ENCODE measurements at places on chromosomes 4 and X. TPM values are rescaled to one million over a fixed set of nuclear protein-coding genes. Genes with fewer than 3 reads are reported as not detected.

The USP51 gene
- 9.0 TPM for total RNA-seq

The GRSF1 gene
- 23.3 TPM for total RNA-seq

The IL9R gene
- total RNA-seq: not detected

The GPR78 gene
- not detected for total RNA-seq

The TMEM192 gene
- total RNA-seq: 15.4 TPM

The ABLIM2 gene
- 30.8 TPM for total RNA-seq

The CLDN2 gene
- total RNA-seq: 0.43 TPM

The MAN2B2 gene
- 47.8 TPM for total RNA-seq

The CFAP97 gene
- total RNA-seq: 27.7 TPM

The LANCL3 gene
- 1.7 TPM for total RNA-seq

DNA sequence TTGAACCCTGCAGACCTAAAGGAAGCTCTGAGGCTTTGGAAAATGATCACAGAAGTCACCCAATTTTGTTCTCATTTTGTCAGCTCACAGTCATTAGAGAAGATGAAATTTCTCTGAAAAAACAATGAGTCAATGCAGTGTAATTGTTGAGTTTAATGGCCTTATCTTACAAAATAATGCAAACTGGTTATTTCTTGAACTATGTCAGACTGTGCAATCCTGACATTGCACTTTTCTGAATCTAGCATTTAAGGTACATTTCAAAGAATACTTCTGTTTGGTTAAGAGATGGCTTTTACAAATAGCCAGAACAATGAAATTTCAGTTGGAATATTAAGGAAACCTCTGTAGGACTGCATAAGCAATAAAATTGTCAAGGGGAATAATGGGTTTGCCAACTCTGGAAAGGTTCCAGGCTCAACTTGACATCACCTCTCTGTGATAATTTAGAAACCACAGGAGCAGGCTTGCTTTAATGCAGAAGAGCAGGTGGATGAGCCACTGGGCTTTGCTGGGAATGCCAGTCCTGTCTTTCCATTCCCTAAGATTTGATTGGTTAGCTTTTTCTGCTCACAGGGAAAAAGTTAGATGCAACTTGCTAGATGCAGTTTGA, 222.8 kb downstream of the FRMPD4 start:
- DNase-seq: no peak
- no peaks in the 10 kb centered on the region for H3K36me3 ChIP-seq

- peak; percentile 12 for DNase-seq
- no peak overlapping the region for H3K4me3 ChIP-seq
- no peaks in the 10 kb centered on the region for H3K4me1 ChIP-seq
- H3K36me3 ChIP-seq: no peaks in the 10 kb centered on the region
- no peak overlapping the region for H3K27ac ChIP-seq
These were observed 20.2 kb downstream of the CLNK start for GRCh38 chr4:10664408-10664807.

GRCh38 chr4:151199319-151200190, 77.4 kb upstream of the PRSS48 start:
- no peaks in the 10 kb centered on the region for H3K36me3 ChIP-seq
- no peak for DNase-seq
- H3K4me3 ChIP-seq: no peak overlapping the region
- H3K27me3 ChIP-seq: no peaks in the 10 kb centered on the region
- H3K27ac ChIP-seq: no peak overlapping the region
- H3K4me1 ChIP-seq: no peaks in the 10 kb centered on the region

- no peak for DNase-seq
- H3K4me3 ChIP-seq: no peak overlapping the region
- H3K36me3 ChIP-seq: no peaks in the 10 kb centered on the region
- no peak overlapping the region for H3K27ac ChIP-seq
- H3K4me1 ChIP-seq: no peaks in the 10 kb centered on the region
- H3K27me3 ChIP-seq: no peaks in the 10 kb centered on the region
These were observed 67.6 kb upstream of the SLC7A3 start for GRCh38 chrX:70998411-70999027.

DNA sequence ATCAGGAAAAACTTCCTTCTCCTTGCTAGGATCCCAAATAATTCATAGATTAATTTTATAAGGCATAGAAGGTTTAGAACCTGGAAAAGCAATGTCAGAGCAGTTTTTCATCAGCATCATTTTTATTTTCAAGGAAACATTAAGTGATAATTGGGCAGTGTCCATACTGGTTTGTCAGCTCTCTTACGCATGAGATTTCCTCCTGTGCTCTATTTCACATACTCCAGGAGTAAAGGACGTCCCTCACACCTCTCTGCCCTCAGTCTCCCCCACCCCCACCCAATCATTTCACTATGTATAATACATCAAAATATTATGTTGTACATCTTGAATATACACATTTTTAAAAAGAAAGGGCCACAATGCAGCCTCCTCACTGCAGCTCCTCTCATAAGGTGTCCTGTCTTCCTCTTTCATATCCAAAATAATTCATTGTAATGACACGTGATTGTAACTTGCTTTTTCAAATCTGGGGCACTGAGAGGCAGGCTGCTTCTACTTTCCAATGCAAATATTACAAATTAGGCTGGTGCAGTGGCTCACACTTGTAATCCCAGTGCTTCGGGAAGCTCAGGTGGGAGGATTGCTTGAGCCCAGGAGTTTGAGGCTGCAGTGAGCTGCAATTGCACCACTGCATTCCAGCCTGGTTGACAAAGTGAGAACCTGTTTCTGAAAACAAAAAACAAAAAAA, 34.4 kb downstream of the ARHGEF38 start:
- H3K4me1 ChIP-seq: no peaks in the 10 kb centered on the region
- no peaks in the 10 kb centered on the region for H3K27me3 ChIP-seq
- H3K27ac ChIP-seq: no peak overlapping the region
- no peak for DNase-seq

GRCh38 chr4:13694256-13694655, 66.7 kb upstream of the BOD1L1 start:
- H3K27me3 ChIP-seq: no peaks in the 10 kb centered on the region
- no peak overlapping the region for H3K4me3 ChIP-seq
- H3K4me1 ChIP-seq: no peaks in the 10 kb centered on the region
- H3K36me3 ChIP-seq: no peaks in the 10 kb centered on the region
- no peak for DNase-seq
- H3K27ac ChIP-seq: no peak overlapping the region

GRCh38 chr4:48960988-48961635, 25.0 kb upstream of the CWH43 start:
- H3K36me3 ChIP-seq: no peaks in the 10 kb centered on the region
- H3K4me1 ChIP-seq: no peaks in the 10 kb centered on the region
- no peaks in the 10 kb centered on the region for H3K27me3 ChIP-seq
- H3K4me3 ChIP-seq: no peak overlapping the region
- no peak overlapping the region for H3K27ac ChIP-seq
- DNase-seq: no peak

- no peaks in the 10 kb centered on the region for H3K4me1 ChIP-seq
- no peak overlapping the region for H3K27ac ChIP-seq
- H3K27me3 ChIP-seq: no peaks in the 10 kb centered on the region
- H3K4me3 ChIP-seq: no peak overlapping the region
These were observed 215.6 kb downstream of the GRIA3 start for GRCh38 chrX:123399709-123400108.

GRCh38 chr4:17489123-17489522, 22.8 kb downstream of the QDPR start:
- H3K27ac ChIP-seq: no peak overlapping the region
- H3K27me3 ChIP-seq: no peaks in the 10 kb centered on the region
- no peaks in the 10 kb centered on the region for H3K4me1 ChIP-seq
- H3K36me3 ChIP-seq: peaks cover 66% of the 10 kb centered on the region

- no peak for DNase-seq
- no peaks in the 10 kb centered on the region for H3K27me3 ChIP-seq
- no peak overlapping the region for H3K27ac ChIP-seq
- H3K4me1 ChIP-seq: no peaks in the 10 kb centered on the region
These were observed 143.5 kb upstream of the GK2 start for GRCh38 chr4:79551555-79551954.

DNA sequence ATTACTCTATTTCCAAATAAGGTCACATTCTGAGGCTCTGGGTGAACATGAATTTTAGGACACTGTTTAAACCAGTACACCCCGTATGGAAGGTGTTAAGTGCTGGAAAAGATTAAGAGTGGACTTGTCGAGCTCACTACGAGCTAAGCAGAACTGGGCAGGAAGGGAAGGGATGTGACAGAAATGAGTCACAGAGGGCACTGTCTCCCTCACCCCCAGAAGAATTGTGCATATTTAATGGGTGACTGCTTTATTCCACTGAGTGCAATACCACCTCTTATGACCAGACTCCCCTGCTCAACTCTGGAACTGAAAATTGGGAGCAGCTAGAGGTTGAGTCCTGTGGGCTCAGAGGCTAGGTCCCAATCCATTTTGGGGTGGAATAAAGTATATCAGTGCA, 187.4 kb upstream of the RPS6KA3 start:
- DNase-seq: no peak
- no peak overlapping the region for H3K4me3 ChIP-seq
- H3K27me3 ChIP-seq: no peaks in the 10 kb centered on the region
- H3K4me1 ChIP-seq: no peaks in the 10 kb centered on the region

DNA sequence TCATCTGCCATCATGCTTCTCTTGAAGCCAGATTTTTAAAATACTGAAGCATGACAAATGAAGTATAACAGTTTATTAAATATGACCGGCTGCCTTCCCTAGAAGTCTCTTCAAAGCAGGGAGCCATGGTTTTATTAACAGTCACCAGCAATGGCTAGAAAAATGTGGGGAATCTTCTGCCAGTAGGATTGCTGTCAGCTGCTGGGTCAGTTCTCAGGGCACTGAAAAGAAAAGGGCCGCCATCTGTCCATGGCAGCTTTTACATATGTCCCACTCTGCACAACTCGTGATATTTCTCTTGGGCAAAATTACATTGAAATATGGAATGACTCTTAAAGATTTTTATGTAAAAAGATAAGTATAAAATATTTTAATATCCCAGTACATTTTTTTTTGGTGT, 2.8 kb downstream of the CCNG2 start:
- H3K27me3 ChIP-seq: no peaks in the 10 kb centered on the region
- no peak for DNase-seq
- no peak overlapping the region for H3K27ac ChIP-seq
- peaks cover 39% of the 10 kb centered on the region for H3K36me3 ChIP-seq

DNA sequence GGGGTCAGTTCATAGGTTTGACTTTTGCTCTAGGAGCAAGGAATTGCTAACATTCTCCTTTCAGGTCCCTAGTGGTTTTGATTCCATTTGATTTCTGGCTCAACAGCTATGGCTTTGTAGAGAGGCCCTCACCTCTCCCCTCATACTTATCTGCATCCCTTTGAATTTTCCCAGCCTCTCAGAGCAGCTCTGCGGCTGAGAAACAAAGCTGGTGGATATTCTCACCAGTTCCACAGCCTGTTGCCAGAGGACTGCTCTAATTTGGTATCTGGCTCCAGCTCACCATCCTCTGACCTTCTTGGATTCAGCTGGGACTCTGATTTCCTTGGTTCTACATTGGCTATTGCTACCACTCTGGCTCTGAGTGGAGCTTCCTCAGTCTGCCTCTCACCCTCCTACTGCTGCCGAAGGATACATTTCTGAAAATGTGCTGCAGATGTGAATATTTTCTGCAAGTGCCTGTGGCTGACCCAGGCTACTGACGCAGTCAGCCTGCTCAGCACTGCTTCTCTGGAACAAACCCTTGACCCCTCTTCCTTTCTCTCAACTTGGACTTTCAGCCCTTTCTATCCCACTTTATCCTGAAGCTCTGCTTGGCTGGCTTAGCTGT, 110.9 kb upstream of the ENPEP start:
- H3K36me3 ChIP-seq: no peaks in the 10 kb centered on the region
- H3K27ac ChIP-seq: no peak overlapping the region
- H3K4me1 ChIP-seq: no peaks in the 10 kb centered on the region
- no peaks in the 10 kb centered on the region for H3K27me3 ChIP-seq

- H3K4me1 ChIP-seq: no peaks in the 10 kb centered on the region
- no peak for DNase-seq
- H3K36me3 ChIP-seq: no peaks in the 10 kb centered on the region
- H3K27ac ChIP-seq: no peak overlapping the region
These were observed 242.5 kb downstream of the OPHN1 start for GRCh38 chrX:68190799-68191198.

Data from ascending aorta (tissue), 2 donors.